ENCODE measurements at places on chromosomes 2 and 18. TPM values are rescaled to one million over a fixed set of nuclear protein-coding genes. Genes with fewer than 3 reads are reported as not detected.

- no peak for DNase-seq
- H3K27me3 ChIP-seq: no peaks in the 10 kb centered on the region
- no peaks in the 10 kb centered on the region for H3K36me3 ChIP-seq
- H3K4me3 ChIP-seq: no peak overlapping the region
Observed at GRCh38 chr2:100224988-100225710, 82.8 kb upstream of the AFF3 start.

GRCh38 chr2:234444893-234445292 is 52.0 kb downstream of the ARL4C start:
- no peak for DNase-seq
- H3K36me3 ChIP-seq: no peaks in the 10 kb centered on the region
- no peaks in the 10 kb centered on the region for H3K27me3 ChIP-seq
- peak overlapping the region; percentile 19 for H3K27ac ChIP-seq

GRCh38 chr2:181240844-181241243 is 216.3 kb upstream of the ITGA4 start:
- H3K36me3 ChIP-seq: no peaks in the 10 kb centered on the region
- no peaks in the 10 kb centered on the region for H3K27me3 ChIP-seq
- no peak overlapping the region for H3K4me3 ChIP-seq
- no peak for DNase-seq
- no peaks in the 10 kb centered on the region for H3K4me1 ChIP-seq

GRCh38 chr2:33334083-33334482 is 142.4 kb upstream of the RASGRP3 start:
- DNase-seq: no peak
- no peak overlapping the region for H3K4me3 ChIP-seq

- H3K27ac ChIP-seq: peak overlapping the region; percentile 52
- no peaks in the 10 kb centered on the region for H3K36me3 ChIP-seq
- no peaks in the 10 kb centered on the region for H3K27me3 ChIP-seq
- no peaks in the 10 kb centered on the region for H3K4me1 ChIP-seq
Observed at GRCh38 chr2:237283131-237283928, 130.6 kb downstream of the COL6A3 start.

DNA sequence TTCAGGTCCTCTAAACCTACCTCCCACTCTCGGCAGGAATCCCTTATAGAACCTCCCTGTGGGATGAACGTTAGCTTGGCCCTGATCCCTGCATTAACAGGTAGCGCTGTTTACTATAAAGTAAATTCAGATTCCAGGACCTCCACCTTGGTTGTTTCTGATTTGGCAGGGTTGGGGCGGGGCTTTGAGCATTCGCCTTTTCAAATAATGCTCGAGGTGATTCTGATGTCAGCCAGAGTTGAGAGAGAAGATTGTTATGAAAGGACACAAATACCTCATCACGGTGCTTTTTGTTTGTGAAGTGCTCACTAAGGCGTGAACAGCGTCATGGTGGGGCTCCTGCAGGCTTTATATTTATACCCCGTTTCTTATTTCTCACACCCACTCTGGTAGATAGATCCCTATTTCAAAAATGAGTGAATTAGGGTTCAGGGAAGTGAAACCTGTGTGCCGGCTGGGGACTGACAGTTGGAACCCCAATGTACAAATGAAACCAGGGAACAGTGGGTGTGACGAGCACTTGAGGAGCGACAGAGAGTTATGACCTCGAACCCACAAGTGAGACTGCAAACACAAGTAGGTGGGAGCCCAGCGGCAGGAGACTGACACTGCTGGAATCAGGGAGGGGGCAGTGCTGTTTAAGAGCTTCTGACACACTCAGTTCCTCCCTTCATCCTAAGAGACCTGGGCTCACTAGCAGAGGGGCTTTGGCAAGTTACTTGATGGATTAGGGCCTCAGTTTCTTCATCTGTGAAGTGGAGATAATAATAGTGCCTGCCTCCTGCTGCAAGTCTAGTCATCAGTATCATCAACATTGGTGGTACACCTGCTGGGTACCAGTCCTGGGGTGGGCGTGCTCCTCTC is 14.2 kb upstream of the CXCR4 start:
- no peak for DNase-seq
- H3K27ac ChIP-seq: no peak overlapping the region
- no peaks in the 10 kb centered on the region for H3K27me3 ChIP-seq
- H3K4me1 ChIP-seq: no peaks in the 10 kb centered on the region
- H3K4me3 ChIP-seq: no peak overlapping the region

- H3K4me1 ChIP-seq: no peaks in the 10 kb centered on the region
- H3K27me3 ChIP-seq: no peaks in the 10 kb centered on the region
- H3K27ac ChIP-seq: peak overlapping the region; percentile 96
- DNase-seq: no peak
- H3K36me3 ChIP-seq: no peaks in the 10 kb centered on the region
Observed at GRCh38 chr2:238425979-238426567, 654 bp upstream of the ASB1 start.

- no peak for DNase-seq
- H3K36me3 ChIP-seq: no peaks in the 10 kb centered on the region
- no peaks in the 10 kb centered on the region for H3K4me1 ChIP-seq
- no peak overlapping the region for H3K27ac ChIP-seq
Observed at GRCh38 chr18:12783524-12783923, 80.7 kb downstream of the PSMG2 start.

SCYGR4 gene
- total RNA-seq: not detected

- H3K4me3 ChIP-seq: peak overlapping the region; percentile 44
- peak overlapping the region; percentile 83 for H3K27ac ChIP-seq
- H3K4me1 ChIP-seq: no peaks in the 10 kb centered on the region
- no peak for DNase-seq
- H3K36me3 ChIP-seq: no peaks in the 10 kb centered on the region
Observed at GRCh38 chr2:3535467-3535793, 16.1 kb upstream of the ADI1 start.

DNA sequence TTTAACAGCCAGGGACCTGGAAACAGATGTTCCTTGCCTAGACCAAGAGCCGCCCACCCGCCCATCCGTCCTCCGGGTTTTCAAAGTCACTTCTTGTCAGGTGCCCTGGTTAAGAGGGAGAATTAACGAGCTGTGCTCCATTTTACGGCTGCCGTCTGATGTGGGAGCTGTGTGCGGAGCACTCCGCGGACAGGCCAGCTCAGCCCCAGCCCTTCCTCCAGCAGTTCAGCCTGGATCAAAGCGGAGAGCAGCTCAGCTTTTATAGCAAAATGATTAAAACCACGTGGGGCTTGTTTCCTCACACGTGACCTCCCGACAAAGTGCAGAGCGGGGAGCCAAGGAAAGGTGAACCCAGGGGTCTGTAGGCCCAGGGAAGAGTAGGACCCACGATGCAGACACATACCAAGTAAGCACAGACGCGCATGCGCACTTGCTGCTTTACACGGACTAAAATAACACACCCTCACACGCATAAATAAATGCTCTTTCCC is 46.1 kb upstream of the PKDCC start:
- H3K4me3 ChIP-seq: no peak overlapping the region
- no peak overlapping the region for H3K27ac ChIP-seq
- no peaks in the 10 kb centered on the region for H3K4me1 ChIP-seq
- no peaks in the 10 kb centered on the region for H3K27me3 ChIP-seq
- no peak for DNase-seq

- H3K4me3 ChIP-seq: no peak overlapping the region
- H3K4me1 ChIP-seq: no peaks in the 10 kb centered on the region
Observed at GRCh38 chr18:35084494-35085449, 43.6 kb downstream of the MAPRE2 start.

DNA sequence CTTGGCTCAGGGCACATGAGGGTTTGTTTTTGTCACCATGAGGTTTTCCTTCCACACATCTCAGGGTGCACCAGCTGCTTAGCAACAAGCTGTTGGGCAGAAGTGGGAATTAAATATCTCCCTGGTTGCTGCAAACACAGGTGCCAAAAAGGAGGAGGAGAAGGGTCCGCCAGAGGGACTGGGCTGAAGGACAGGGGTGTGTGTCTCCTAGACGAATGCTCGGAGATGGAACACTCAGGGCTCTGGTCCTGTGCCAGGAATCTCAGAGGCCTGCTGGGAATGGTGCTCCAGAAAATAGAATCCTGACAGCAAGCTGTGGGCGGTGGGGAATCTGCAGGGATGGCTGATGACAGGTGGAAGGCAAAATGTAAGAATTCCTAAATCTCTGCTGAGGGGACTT is 94.5 kb downstream of the VSNL1 start:
- no peak for DNase-seq
- H3K27me3 ChIP-seq: no peaks in the 10 kb centered on the region
- no peaks in the 10 kb centered on the region for H3K4me1 ChIP-seq
- H3K4me3 ChIP-seq: no peak overlapping the region
- no peaks in the 10 kb centered on the region for H3K36me3 ChIP-seq

GRCh38 chr18:32893915-32894314 is 121.1 kb upstream of the KLHL14 start:
- H3K4me3 ChIP-seq: no peak overlapping the region
- H3K36me3 ChIP-seq: no peaks in the 10 kb centered on the region
- no peak overlapping the region for H3K27ac ChIP-seq
- no peaks in the 10 kb centered on the region for H3K27me3 ChIP-seq

FIGN gene
- 5.0 TPM for total RNA-seq

GRCh38 chr2:235027558-235028214 is 75.9 kb downstream of the SH3BP4 start:
- H3K4me1 ChIP-seq: no peaks in the 10 kb centered on the region
- no peaks in the 10 kb centered on the region for H3K27me3 ChIP-seq
- no peak overlapping the region for H3K4me3 ChIP-seq
- H3K36me3 ChIP-seq: no peaks in the 10 kb centered on the region

GRCh38 chr2:62292190-62292589 is 96.3 kb downstream of the B3GNT2 start:
- no peaks in the 10 kb centered on the region for H3K27me3 ChIP-seq
- peaks cover 2% of the 10 kb centered on the region for H3K4me1 ChIP-seq
- H3K4me3 ChIP-seq: peak overlapping the region; percentile 46
- DNase-seq: no peak
- peak overlapping the region; percentile 93 for H3K27ac ChIP-seq

DNA sequence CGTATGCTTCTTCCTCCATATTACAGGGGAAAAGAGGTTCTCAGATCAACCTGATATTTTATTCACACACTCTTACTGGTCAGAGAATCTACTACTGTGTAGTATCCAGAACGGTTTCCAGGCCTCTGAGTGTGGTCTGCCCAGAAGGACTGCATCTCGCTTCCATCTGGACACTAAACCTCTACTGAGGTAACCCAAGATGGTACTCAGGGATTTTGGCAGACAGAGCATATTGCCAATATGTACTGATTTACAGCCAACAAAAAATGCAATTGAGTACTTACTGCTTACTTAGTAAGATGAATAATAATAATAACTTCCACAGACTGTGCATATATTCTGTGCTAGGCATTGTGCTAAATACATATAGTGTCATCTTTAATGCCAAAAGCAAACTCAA is 55.8 kb downstream of the CYRIA start:
- DNase-seq: no peak
- no peaks in the 10 kb centered on the region for H3K4me1 ChIP-seq
- no peaks in the 10 kb centered on the region for H3K36me3 ChIP-seq
- no peak overlapping the region for H3K4me3 ChIP-seq

Measured in breast epithelium (tissue), 4 donors.